ENCODE measurements at places on chromosomes 2 and 18.

GRCh38 chr2:187900021-187900420 is 345.8 kb upstream of the TFPI start:
- no peak for DNase-seq

- DNase-seq: no peak
Observed at GRCh38 chr2:1538663-1539062, 125.4 kb downstream of the TPO start.

GRCh38 chr2:211204456-211204855 is 648.1 kb downstream of the CPS1 start:
- no peak for DNase-seq

GRCh38 chr2:98479959-98480524 is 35.4 kb downstream of the INPP4A start:
- DNase-seq: peak; percentile 85

DNA sequence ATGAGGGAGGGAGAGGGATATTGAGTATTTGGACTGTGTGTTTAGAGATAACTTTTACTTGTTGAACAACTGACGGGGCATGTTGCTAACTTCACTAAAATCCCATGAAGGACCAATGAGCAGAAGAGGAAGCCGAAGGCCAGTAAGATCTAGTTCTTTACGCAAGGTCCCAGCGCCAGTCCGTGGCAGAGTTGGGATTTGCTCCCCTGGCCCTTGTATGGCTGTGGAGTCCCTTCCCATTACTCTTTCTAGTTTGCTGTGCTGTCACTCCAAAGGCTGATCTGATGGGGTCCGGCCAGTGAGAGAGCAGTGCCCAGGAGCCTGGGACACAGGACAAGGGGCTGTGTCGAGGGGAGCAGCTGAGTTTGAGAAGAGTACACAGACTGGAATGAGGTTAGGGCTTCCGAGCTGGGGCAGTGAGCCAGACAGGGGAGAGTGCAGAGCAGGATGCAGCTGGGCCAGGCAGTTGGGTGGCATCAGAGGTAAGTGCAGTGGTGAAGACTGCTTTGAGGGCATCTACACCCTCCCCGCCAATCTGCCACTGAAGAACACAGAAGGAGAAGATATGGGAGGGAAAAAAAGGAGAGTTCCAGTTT is 692.9 kb upstream of the HS6ST1 start:
- DNase-seq: no peak

DNA sequence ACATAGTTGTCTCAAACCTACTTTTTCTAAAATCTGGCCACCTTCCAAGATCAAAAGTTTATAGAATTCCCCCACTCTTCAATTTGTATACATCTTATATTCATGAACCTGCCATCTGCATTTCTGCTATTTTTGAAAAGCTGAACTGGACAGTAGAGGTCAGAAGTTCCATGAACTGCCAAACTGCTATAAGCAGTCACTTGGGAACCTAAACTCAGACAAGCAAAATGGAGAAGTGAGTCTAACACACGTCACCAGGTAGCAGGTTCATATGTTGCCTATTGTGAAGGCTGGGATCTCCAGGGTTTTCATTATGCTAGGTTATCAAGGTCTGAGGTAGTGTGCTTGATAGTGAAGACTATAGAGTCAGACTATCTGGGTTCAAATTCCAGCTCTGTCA is 2.0 kb upstream of the MYO1B start:
- no peak for DNase-seq

DNA sequence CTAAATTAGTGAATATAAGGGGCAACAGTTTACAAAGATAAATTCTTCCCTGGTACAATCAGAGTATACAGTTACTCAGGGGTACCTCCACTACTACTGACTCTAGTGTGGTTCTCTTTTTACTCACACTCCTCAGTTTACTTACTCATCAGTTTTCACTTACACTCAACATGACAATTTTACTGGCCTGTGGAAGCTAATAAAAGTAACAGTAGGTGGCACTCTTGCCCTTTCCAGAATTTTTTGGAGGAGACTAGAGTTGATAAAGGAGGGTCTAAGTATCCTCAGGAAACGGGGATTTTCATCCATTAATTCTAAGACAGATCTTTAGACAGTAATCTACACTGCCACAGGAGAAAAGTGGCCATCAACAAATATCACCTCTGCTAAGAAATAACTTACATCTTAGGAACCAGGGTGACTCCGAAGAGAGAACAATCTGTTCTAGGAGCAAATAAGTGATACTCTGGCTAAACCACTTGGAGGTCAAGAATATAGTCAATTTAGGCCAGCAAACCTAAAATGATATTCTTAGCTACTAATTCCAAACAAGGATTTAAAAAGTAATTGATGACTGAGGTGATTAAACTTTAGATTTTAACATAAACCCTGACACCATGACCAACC is 61.3 kb downstream of the ATL2 start:
- peak; percentile 45 for DNase-seq

DNA sequence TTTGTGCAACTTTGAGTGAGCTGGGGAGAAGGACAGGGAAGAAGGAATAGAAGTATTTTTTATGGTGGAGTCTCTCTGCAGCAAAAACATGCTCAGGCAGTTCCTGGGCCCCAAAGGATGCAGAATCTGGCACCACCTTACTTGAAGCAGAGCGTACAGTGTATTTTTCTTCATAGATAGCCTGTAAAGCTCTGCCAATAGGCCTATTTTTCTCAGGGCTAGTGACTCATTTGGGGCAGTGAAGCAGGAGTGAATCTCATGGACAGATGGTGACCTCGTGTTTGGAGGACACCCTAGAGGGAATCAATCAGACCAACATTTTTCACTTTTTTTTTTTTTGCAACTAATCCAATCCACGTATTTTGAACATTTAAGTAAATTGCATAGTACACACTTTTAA is 268.1 kb upstream of the CXCR4 start:
- no peak for DNase-seq

GRCh38 chr2:37781028-37781427 is 109.6 kb upstream of the CDC42EP3 start:
- no peak for DNase-seq

GRCh38 chr2:79713131-79713785 is 200.4 kb downstream of the CTNNA2 start:
- DNase-seq: no peak

DNA sequence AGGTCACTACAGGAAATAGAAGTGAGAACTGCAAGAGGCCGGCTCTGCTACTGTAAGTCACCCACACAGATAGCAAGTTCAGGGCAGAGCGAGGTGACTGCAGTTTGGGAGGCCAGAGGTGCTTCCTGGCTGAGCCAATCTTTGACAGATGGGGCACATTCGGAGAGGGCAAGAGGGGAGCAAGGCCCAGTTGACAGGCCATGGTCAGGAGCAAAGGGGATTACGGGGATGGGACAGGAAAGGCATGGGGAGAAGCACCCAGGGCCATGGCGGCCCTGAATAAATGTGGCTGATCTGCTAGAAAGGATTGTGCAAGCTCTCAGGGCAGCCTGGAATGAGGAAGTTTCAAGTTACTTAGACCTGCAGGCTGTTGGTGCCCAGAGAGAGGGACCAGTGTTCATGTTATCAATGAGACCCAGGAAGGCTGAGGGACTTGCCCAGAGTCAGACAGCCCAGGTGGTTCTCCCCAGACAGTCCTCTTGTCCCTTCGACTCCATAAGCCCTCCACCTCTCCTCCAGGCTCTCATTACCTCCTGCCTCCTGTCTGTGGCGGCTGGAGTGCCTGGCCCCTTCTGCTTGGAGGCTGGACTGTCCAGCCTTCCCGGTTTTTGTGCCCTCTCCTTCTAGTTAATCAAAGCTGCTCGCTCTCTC is 123.3 kb downstream of the CTIF start:
- peak; percentile 11 for DNase-seq

Data from DMS79 treated with DMSO at 0.1 percent for 48 hours (cell line).